ENCODE measurements at places on chromosomes 6 and 20.

GRCh38 chr6:162887981-162888689, 160.4 kb downstream of the PACRG start:
- DNase-seq: no peak

DNA sequence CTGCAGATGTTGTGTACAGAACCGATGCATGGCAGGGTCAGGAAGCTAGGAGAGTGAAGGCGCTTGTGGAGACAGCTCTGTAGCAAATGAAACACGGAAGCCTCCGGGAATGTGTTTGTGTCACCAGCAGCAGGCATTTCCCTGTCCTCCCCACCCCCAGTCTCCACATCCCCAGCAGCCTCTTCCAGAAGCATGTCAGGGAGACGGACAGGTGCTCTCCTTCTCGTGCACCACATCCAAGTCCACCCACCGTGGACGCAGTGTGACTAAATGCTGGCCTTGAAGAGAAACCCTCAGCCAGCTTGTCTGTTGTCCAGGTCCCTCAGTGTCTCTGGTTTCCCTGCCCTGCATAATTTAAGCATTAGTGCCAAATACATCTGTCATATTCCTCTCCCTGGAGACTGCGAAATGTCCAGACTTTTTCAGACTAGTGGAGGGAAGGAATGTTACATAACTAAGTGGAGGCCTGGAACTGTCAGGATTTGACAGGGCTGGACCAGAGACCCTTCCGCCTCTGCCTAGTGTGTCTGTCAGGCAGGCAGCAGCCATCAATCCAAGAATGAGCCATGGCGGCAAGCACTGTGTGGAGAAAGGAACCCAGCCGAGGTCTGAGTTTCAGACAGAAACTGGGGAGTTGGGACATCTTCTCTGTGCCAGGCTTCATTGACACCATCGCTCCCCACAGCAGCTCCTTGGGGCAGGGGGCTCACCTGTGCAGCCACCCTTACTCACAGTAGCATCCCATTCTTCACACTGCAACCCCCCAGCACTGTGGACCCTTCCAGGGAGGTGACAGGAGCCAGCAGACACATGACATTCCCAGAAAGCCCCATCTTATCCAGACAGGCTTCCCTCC, 26.6 kb upstream of the PI16 start:
- DNase-seq: no peak

DNA sequence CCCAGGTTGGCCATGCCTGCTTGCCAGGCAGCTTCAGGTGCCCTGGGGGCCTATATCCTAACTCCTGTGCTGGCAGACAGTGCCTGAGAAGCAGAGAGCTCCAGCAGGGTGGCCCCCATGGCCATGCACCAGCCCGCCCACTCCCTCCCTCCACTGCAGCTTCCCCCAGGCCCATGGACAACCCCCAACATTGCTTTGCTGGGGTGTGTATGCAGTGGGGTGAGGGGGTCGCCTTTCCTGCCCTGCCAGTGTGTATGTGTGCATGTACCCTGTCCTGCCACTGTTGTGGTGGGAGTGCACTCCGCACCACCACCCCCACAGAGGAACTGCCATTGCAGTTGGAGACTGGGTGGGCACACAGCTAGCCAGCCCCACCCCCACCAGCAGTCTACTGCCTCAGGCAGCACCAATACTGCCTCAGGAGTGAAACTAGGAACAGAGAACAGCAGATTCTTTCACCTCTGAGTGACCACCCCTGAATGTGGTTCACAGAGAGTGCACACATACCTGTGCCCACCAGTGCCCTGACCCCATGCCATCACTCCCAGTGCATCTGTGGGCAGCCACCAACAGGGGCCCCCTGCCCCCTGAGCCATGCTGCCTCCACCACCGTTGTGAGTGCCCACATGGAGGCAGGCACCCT, 151.1 kb downstream of the LRRC1 start:
- DNase-seq: no peak

DNA sequence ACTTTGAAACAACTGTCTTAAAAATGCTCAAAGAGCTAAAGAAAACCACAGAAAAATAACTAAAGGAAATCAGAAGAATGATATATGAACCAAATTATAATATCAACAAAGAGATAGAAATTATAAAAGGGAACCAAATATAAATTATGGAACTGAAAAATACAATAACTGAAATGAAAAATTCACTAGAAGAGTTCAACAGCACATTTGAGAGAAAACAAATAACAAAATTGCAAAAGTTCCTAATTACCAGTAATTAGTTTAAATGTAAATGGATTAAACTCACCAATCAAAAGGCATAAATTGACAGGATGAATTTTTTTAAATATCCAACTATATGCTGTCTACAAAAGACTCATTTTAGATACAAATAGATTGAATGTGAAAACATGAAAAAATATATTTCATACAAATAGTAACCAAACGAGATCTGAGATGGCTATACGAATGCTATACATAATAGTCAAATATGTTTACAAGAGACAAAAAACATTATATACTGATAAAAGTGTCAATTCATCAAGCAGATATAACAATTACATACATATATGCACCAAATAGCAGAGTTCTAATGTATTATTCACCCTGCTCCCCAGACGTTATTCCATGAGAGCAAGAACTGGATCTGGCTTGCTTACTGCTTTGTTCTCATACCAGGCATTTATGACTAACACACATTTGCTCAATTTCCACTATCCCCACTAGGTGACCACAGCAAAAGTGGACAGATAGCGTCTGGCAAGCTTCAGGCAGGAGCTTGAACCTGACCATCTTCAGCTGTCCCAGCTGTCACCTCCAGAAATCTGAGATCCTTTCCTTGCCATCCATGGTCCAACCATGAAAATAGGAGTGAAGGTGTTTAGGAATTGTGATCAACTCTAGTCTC, 72.4 kb upstream of the SIRPA start:
- no peak for DNase-seq

- no peak for DNase-seq
Measured at GRCh38 chr6:35215665-35216411, 2.1 kb downstream of the SCUBE3 start.

- DNase-seq: no peak
Measured at GRCh38 chr6:76774781-76775384, 688.4 kb downstream of the HTR1B start.

- no peak for DNase-seq
Measured at GRCh38 chr6:89379281-89379680, 26.8 kb upstream of the UBE2J1 start.

DNA sequence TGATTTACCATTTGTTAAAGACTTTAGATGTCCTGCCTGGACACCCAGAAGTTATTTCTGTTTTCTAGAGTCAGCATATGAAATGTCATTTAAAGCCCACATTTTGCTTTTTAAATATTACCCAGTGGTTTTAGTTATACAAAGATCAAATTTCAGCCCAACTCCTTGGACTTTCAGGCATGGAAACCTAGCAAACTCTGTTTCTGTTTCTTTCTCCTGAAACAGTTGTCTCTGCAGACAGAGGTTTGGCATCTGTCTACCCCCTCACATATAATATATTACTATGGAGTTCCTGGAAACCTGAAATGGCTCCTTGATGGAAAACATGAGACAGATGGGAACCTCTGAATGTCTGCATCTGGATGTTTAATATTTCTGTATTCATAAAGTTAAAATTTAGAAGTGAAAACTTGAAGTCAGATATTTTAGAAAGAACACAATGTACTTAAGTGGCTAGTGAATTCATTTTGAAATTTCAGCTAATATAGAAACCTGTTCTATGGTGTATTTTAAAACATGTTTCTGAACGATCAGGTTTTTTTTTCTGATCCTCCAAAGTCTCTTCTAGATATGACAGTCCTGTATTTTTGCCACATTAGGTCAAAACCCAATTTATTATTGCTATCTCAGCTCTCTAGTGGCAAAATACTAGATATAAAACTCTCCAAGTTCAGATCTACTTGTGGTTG, 743.3 kb downstream of the CD109 start:
- no peak for DNase-seq

- DNase-seq: no peak
Measured at GRCh38 chr6:93849857-93850256, 430.5 kb upstream of the EPHA7 start.

- DNase-seq: no peak
Measured at GRCh38 chr6:32984622-32985389, 16.4 kb downstream of the BRD2 start.

GRCh38 chr6:127192911-127193541, 73.6 kb upstream of the RNF146 start:
- peak; percentile 85 for DNase-seq

- no peak for DNase-seq
Measured at GRCh38 chr6:39113788-39114187, 1.2 kb downstream of the SAYSD1 start.

DNA sequence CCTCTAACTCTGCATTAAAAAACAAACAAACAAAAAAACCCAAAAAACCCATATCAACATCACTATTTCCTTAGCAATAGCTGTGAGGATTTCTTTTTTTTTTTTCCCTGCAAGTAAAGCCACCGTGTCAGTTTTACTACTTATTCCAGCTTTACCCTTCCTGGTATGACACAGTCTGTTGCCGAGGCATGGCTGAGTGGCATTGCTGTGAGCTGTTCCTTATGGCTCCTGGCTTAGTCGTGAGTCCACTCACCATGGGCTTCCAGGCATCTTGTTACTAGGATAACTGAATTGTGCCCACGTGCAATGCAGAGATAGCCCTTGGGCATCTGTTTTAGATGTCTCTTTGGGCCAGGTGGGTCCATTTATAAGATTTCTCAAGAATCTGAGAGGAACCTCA, 84.8 kb downstream of the LRRC1 start:
- no peak for DNase-seq
